ENCODE measurements at places on chromosomes 11 and 22.

DNA sequence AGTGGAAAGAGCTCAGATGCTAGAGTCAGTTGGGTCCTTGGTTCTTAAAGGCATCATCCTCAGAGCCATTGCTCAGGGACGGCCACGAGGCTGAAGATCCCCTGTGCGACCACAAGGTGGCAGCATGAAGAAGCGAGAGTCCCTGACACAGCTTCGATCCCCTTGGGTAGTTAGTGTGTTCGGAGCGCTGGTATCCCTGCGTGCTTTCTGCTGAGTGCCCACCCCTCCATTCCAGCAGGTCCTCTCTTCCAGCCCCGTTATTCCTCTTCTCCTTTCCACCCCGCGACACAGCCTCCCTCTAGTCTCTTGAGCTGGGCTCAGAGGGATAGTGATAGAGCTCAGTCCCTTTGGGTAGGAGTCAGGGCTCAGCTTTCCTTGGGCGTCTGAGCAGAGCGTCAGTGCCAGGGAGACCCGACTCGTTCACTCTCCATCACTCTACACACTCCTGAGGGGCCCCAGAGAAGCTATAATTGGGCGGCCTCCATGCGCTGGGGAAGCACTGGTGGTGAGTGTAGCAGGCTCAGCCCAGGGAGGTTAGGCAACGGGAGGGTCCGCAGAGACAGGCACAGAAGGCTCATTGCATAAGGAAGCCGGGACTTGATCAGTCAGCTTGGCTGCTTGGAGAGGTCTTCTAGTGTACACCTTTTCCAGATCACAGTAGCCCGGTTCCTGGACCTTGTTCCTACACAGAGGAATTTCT lies at the start of gene OR51D1:
Gene OR51D1, plus strand, starts transcription at position 516 of the 700 bp plus-strand sequence. CDS start 2,314 bp downstream, outside the sequence.
- no peak within 1 kb of the TSS for H3K27ac ChIP-seq
- H3K4me1 ChIP-seq: no peaks in the 10 kb centered on the region
- no peak within 1 kb of the TSS for H3K4me3 ChIP-seq
- no peaks in the 10 kb centered on the region for H3K27me3 ChIP-seq

- no peak for DNase-seq
- no peak overlapping the region for H3K27ac ChIP-seq
- H3K4me3 ChIP-seq: no peak overlapping the region
- no peaks in the 10 kb centered on the region for H3K36me3 ChIP-seq
- H3K4me1 ChIP-seq: peaks cover 7% of the 10 kb centered on the region
Measured at GRCh38 chr22:25081409-25081824, 118.2 kb upstream of the CRYBB3 start.

DNA sequence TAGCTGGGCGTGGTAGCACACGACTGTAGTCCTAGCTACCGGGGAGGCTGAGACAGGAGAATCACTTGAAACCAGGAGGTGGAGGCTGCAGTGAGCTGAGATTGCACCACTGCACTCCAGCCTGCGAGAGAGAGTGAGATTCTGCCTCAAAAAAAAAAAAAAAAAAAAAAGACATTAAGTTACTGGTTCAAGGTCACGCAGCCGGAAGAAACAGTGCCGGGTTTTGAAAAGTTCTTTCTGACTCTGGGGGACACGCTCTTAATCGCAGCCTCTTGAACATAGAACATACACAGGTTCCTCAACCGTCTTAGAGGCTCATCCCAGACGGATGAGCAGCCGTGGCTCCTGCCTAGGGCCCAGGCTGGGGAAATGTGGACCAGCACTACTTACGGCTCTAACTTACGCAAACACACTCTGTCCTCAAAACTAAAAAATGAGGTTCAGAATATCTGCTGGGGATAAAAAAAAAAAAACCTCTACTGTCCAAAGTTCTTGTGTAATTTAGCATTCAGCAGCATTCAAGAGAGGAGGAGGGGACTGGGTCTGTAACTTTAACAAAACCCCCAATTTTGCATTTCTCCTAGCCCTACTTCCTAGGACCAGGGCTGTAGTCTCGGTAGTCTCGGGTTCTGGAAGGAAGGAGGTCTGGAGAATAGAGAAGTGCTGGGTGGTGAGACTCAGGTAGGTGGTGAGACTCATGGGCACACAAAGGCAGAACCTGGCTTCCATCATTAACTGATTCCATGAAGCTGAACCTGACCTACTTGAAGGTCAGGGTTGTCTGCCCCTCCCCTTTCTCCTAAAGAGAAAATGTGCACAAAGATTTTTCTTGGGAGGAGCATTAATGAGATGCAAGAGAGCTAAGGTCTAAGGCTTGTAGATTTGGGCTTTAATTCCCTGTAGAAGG lies 6.0 kb downstream of the SPTBN2 start:
- no peak overlapping the region for H3K27ac ChIP-seq
- no peaks in the 10 kb centered on the region for H3K36me3 ChIP-seq
- peaks cover 4% of the 10 kb centered on the region for H3K4me1 ChIP-seq
- H3K4me3 ChIP-seq: no peak overlapping the region
- H3K27me3 ChIP-seq: peaks cover 20% of the 10 kb centered on the region
- no peak for DNase-seq

GRCh38 chr11:109785198-109785597 lies 308.0 kb upstream of the ZC3H12C start:
- H3K36me3 ChIP-seq: no peaks in the 10 kb centered on the region
- H3K27ac ChIP-seq: no peak overlapping the region
- no peaks in the 10 kb centered on the region for H3K4me1 ChIP-seq
- H3K4me3 ChIP-seq: no peak overlapping the region
- no peaks in the 10 kb centered on the region for H3K27me3 ChIP-seq

DNA sequence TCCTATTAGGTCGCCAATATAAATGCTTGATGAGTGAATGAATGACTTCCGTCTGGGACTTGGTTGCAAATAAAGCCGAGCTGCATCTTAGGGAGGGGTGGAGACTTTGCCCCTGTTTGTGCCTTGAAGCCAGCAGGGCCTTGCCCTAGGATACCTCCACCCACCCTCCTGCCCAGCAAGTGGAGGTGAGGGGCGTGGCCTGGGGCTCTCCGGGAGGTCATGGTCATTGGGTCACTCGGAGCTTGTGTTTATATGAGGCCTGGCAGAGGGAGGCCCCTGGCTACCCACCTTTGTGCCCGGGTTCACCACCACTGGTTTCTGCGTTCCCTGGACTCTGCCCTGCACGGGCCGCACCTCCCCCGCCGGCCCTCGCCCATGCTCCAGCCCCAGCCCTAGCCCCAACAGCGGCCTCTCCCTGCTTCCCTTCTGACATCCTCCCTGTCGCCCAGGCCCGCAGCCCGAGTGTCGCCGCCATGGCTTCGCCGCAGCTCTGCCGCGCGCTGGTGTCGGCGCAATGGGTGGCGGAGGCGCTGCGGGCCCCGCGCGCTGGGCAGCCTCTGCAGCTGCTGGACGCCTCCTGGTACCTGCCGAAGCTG lies 4.3 kb downstream of the MPST start:
- H3K4me3 ChIP-seq: no peak overlapping the region
- no peak for DNase-seq
- peaks cover 32% of the 10 kb centered on the region for H3K4me1 ChIP-seq

GRCh38 chr11:18907391-18907790 lies 31.8 kb downstream of the MRGPRX1 start:
- no peak for DNase-seq
- H3K4me1 ChIP-seq: no peaks in the 10 kb centered on the region
